ENCODE measurements at places on chromosomes 2 and 18. TPM values are rescaled to one million over a fixed set of nuclear protein-coding genes. Genes with fewer than 3 reads are reported as not detected.

The CXCR4 gene
- total RNA-seq: 139 TPM

The RMND5A gene
- 32.8 TPM for total RNA-seq

The ATOH8 gene
- not detected for total RNA-seq

The UBR3 gene
- 16.2 TPM for total RNA-seq

The LCT gene
- total RNA-seq: 0.02 TPM

The TXNDC2 gene
- total RNA-seq: not detected

The SKOR2 gene
- not detected for total RNA-seq

The UXS1 gene
- total RNA-seq: 41.5 TPM

The AQP12B gene
- not detected for total RNA-seq

The GDF7 gene
- total RNA-seq: 0.02 TPM

The SKA1 gene
- 44.2 TPM for total RNA-seq

The TRAK2 gene
- total RNA-seq: 26.0 TPM

The SGO2 gene
- total RNA-seq: 40.5 TPM

The SERPINB7 gene
- total RNA-seq: not detected

The SLC9A2 gene
- total RNA-seq: not detected

The TEX44 gene
- not detected for total RNA-seq

The AGAP1 gene
- 1.8 TPM for total RNA-seq

The HOXD1 gene
- not detected for total RNA-seq

The SEMA4F gene
- total RNA-seq: 7.7 TPM

The ERBB4 gene
- not detected for total RNA-seq

The MOGAT1 gene
- total RNA-seq: not detected

The CD207 gene
- total RNA-seq: not detected

The CXCR2 gene
- not detected for total RNA-seq

The GALNT3 gene
- 3.2 TPM for total RNA-seq

The SERTAD2 gene
- total RNA-seq: 11.3 TPM

The HK2 gene
- 53.7 TPM for total RNA-seq

The CNTNAP5 gene
- not detected for total RNA-seq

The TMEM247 gene
- total RNA-seq: not detected

The PROC gene
- total RNA-seq: not detected

The EDAR gene
- total RNA-seq: 0.31 TPM

The MEP1B gene
- total RNA-seq: 0.10 TPM

The REG1B gene
- total RNA-seq: not detected

The ABCB11 gene
- total RNA-seq: not detected
